ENCODE measurements at places on chromosomes 16 and 17.

GRCh38 chr17:10265100-10265810 lies 66.8 kb upstream of the GAS7 start:
- DNase-seq = no peak

DNA sequence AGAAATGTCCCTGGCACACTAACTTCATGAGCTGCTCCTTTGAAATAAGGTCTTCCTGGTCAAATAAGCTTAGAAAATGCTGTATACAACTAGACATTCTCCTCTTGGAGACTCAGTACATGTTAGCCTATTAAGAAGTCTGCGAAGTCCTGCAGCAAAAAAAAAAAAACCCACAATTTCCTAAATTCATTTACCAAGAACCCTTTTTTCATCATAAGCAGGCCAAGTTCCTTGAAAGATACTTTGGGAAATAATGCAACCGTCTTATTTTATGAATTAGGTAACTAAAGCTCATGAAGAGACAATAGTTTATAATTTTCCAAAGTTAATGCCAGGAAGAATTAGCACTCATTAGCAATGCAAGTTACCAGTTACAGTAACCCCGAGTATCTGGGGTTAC lies 49.0 kb upstream of the HAS3 start:
- no peak for DNase-seq

- no peak for DNase-seq
These were observed 21.9 kb downstream of the AIPL1 start for GRCh38 chr17:6413065-6413464.

DNA sequence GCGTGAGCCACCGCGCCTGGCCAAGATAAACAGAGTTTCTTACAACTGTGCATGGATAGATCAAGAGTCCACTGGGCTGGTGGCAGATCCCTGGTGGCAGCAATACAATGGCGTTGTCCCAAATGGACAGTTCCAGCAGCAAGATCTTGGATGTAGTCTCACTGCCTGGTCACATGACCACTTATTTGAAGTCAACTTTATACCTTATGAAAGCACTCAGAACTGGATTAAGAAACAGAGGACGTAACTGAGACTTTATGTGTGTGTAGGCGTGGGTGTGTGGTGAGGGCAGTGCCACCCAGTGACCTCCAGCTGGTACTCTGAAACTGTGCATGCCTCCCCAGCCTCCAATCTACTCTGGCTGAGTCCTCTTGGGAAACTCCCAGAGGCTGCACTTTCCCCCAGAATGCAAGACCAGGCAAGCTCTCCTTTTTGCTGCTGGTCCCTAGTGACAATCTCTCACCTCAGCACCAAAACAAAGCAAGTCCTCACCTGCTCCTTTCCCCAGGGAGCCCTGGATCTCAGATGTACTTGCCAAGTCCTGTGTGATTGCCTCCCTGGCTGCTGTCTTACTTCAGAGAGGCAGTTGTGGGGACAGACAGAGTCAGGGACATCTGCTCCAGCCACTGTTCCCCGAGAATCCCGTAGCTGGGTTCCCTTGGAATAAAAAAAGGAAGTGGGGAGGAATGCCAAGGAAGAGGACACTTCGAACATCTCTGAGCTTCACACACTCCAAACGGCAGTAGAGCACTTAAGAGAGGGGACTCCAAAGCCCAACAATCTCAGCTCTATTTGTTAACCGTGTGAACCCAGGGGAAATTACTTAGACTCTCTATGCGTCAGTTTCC lies 11.7 kb upstream of the ST6GALNAC2 start:
- DNase-seq = no peak

DNA sequence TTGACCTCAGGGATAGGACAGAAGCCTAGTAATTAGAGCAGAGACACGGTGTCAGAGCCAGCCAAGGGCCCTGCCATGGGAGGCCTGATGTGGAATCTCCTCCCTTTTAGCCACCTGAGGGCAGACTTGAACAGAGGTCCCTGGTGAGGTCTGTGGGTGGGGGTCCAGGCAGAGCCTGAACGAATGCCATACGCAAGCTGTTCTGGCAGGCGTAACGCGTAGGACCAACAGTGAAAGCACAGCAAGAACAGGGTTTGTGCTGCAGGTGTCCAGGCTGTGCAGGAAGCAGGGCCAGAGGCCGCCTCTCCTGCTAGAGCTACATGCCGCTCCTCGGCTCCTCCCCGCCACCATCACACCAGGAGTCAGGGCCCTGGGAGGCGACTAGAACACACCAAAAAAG lies 81.9 kb upstream of the TBX2 start:
- DNase-seq = no peak

- DNase-seq = no peak
These were observed 458 bp downstream of the GFOD2 start for GRCh38 chr16:67718668-67719047.

- no peak for DNase-seq
These were observed 200.2 kb downstream of the CCDC182 start for GRCh38 chr17:57544834-57545463.

DNA sequence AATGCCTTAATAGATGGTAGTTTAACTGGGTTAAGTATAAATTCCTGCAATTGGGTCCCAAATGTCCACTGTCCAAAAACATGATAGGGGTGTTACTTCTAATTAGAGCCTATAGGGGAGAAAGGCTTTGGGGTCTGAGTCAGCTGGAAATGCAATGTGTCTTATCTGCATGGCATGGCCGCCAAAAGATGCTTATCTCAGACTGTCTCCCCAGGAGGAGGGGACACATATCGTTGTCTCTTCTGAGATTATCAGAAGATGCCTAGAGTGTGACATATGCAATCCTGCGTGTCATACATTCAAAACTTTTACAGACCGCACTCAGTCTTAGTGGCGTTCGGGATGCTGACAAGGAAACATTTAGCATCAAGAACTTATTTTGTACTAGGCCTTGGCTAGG lies 442.9 kb downstream of the GRIN2A start:
- no peak for DNase-seq

- DNase-seq = peak; percentile 14
These were observed 1.0 kb downstream of the TLE7 start for GRCh38 chr16:71440669-71441347.

GRCh38 chr16:56884026-56884582 lies 19.1 kb downstream of the SLC12A3 start:
- DNase-seq = no peak

GRCh38 chr17:18332909-18333489 lies 17.9 kb downstream of the SMCR8 start:
- DNase-seq = no peak

DNA sequence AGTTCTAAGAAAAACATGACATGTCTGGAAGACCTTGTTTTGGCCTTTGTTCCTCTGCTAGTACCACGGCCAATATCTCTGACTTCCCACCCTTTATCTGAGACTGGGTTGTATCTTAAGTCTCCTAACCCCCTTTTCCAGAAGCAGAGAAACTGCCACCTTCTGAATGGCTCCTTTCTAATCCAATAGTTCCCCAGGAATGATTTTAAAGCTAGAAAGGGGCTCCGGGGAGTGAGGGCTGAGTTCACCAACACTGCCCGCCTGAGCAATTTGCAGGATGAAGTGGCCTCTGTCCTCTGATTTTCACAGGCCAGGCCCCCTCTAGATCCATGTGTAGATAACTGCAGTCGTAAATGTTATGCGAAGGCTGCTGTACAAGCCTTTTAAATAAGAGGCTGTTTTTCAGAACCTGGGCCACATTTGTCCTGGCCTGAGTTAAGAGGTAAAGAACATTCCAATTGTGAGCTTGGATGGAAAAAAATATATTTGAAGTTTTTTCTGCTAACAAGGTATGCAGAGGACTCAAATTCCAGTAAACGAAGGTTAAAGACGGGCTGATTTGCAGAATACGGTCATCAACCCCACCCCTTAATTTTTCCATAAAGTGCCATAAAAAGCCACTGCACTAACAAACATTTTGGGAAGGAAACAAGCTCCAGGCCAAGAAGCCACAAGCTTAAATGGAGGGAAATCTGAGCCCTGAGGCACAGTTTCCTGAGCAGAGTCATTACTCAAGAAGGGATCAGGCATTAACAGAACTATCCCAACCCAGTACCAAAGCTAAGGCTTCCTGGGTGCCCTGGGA lies 117.0 kb upstream of the MAF start:
- DNase-seq = peak; percentile 18

- DNase-seq = no peak
These were observed 262.3 kb downstream of the SOX9 start for GRCh38 chr17:72382971-72383722.

- DNase-seq = no peak
These were observed 68.7 kb downstream of the AIPL1 start for GRCh38 chr17:6366221-6366666.

DNA sequence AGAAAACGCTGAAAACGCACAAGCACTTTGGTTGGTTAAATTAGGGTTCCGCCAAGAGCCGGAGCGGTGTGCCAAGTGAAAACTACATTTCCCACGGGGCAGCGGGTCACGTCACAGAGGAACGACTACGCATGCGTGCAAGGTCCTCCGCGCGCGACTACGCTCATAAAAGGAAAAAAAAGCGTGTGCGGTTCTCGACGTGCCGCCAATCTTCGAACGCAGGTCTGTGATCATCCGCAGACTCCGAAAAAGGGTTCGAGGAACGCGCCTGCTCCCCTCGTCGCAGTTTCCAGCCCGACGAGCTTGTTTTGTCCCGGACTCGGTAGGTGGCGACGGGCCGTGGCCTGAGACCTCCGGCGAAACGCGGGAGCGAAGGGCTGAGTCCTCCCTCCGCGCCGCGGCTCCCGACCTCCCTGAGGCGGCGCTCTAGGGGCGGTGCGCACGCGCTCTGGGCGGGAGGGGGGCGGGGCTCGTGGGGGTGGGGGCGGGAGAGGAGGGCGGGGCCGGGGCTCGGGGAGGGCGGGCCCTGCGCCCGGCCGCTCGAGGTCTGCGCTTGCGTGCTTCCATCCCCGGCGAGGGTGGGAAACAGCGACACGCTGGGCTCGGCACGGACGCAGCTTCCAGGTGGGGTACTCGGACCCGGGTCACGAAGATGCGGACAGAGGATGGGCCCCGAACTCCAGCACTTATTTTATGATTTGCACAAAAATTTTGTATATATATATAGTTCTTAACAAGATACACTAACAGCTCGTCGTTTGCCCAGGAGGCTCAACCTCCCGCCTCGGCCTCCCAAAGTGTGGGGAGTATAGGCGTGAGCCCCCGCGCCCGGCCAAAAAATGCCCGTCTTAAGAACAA lies at the start of gene SGF29:
SGF29 (plus strand) TSS at position 145 of the 858 bp plus-strand sequence. CDS start 27,150 bp downstream, outside the sequence.
- peak; percentile 91 for DNase-seq

GRCh38 chr16:49019081-49019633 lies 262.5 kb downstream of the CBLN1 start:
- no peak for DNase-seq

- no peak for DNase-seq
These were observed 5.8 kb downstream of the WIPF2 start for GRCh38 chr17:40224718-40225550.

GRCh38 chr17:78127888-78128550 lies 536 bp downstream of the TMC6 start:
- peak; percentile 59 for DNase-seq

GRCh38 chr17:45098869-45099616 lies 33.3 kb downstream of the PLCD3 start:
- peak; percentile 67 for DNase-seq

- no peak for DNase-seq
These were observed 2.3 kb upstream of the SLC22A31 start for GRCh38 chr16:89202422-89203215.

GRCh38 chr17:62724398-62725146 lies 83.5 kb downstream of the MARCHF10 start:
- DNase-seq = no peak

DNA sequence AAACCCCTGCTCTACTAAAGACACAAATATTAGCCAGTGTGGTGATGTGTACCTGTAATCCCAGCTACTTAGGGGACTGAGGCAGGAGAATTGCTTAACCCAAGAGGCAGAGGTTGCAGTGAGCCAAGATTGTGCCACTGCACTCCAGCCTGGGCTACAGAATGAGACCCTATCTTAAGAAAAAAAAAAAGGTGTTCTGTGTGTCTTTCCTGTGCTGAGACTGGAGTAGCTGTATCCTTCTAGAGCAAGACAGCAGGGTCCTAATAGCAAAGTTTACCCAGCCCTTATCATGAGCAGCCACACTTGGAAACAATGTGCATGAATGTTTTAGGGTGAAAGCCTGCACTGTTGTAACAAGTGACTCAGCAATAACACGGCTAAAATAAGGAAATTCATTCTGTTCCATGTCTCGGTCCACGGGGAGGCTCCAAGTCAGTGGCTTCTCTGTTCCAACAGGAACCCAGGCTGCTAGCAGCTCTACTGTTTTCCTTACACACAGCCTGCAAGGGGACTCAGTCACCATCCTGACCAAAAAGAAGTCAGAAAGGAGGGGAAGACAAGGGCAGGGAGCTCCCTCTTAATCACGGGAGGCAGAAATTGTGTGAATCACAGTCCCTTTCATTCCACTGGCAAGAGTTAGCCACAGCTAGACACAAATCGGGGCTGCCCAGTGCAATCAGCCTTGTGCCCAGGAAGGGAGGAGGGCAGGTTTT lies 7.1 kb upstream of the SLC5A11 start:
- no peak for DNase-seq

- DNase-seq = no peak
These were observed 35.2 kb downstream of the N4BP1 start for GRCh38 chr16:48574766-48575165.

GRCh38 chr17:39648616-39649366 lies 11.8 kb downstream of the STARD3 start:
- no peak for DNase-seq

DNA sequence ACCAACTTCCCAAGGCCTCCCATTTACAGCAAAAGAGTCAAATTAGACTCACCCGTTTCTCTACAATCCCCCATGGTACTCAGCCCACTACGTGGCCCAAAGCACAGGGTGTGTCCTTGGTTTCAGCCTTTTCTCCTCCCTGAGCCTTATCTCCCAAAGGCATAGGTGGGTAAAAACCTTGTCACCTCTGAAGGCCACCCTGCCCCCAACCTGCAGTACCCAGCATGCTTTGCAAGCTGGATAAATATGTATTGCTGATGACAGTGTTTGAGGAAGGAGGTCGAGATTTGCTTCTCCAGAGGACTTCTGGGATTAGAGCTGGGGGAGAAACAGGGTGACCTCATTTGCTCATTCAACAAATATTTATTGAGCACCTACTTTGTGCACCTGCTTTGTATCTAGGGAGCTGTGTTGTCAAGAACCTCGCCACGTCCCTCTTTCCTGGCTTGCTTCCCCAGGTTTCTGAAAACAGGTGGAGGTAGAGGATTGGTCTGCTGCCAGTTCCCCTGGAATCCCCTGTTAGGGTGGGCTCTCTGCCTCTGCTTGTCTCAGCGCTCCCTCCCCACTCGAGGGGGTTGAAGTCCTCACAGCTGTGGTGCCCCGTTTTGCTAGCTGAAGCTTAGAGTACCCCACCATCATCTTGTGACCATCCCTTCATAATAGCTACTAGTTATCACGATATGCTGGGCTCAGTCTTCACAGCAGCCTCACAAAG lies 3.0 kb downstream of the LASP1 start:
- no peak for DNase-seq

GRCh38 chr16:27102701-27103575 lies 36.2 kb downstream of the C16orf82 start:
- DNase-seq = no peak

GRCh38 chr16:11791144-11791828 lies 5.8 kb downstream of the ZC3H7A start:
- DNase-seq = no peak

DNA sequence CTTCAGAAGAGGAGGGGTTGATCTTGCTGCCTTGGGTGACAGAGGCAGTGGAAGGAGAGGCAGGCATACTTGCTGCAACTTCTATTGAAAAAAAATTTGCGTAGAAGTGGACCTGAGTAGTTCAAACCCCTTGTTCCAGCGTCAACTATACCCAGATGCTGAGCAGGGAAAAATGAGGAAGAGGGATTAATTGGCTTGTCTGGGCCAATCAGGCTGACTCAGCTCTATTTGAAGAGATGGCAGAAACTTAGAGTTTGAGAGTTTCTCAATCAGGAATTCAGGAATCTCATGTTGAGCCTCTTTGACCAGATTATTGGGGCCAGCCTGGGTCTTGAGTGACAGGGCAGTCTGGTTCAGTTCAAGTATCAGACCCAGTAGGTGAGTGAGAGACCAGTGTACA lies 17.6 kb downstream of the CASC3 start:
- DNase-seq = no peak

Data from HAP-1 (cell line).